ENCODE measurements at places on chromosomes 2 and 18.

DNA sequence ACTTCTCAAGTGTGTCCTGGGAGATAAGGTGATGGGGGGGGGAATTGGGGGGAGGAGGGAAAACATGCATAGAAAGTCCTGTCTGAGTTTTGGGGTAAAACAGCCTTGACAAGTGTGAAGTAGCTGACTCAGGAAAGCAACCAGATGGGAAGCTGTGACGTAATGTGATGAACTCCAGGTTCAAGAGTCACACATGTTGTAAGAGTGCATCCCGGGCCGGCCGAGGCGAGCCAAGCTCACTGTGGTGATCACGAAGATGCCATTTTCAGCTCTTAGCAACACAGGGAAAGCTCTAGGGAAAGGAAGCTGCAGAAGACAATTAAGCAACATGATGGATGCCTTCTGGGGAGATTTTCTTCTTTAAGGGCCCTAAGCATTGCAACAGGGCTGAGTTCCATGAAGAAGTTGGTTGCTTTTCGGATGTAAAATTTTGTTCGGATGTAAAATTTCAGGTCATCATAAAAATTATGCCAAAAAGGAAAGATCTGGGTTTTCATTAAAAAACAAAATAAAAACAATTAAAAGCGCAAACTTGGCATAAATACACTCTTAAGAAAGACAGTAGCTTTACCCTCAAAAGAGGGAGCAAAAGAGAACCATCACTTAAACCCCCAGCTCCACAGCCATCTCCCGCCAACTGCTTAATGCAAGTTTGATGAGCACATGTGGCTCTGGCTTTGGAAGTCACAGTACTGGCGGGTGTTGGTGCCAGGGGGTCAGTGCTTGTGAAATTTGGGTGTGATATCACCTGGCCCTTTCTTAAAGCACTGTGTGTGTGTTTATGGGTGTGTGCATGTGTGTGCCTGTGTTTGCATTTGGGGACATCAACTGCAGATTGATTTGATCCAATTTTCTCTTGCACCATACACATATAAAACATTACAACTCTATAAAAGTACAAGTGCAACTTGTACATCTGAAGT lies 19.1 kb downstream of the SERTAD2 start:
- no peak for DNase-seq

GRCh38 chr2:158580760-158581159 lies 124.0 kb downstream of the PKP4 start:
- DNase-seq = no peak

GRCh38 chr2:234366891-234367290 lies 130.0 kb downstream of the ARL4C start:
- no peak for DNase-seq

DNA sequence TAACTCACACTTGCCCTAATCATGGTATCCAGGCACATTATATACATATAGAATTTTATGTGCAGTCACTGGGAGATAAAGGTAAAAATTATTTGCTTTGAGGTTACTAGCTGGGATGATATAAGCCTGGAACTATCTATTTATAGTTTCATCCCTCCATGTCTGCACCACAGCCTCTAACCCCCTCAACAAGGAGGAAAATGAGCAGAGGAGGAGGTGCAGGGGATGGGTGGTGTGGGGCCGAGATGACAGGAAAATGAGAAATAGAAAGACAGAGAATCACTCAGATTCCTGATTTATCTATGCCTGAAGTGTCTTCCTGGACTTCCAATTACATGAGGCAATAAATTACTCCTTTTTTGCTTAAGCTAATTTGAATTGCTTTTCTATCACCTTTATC lies 145.2 kb downstream of the PIK3C3 start:
- no peak for DNase-seq

- no peak for DNase-seq
Measured at GRCh38 chr18:69257861-69258458, 142.7 kb upstream of the DOK6 start.

- DNase-seq = no peak
Measured at GRCh38 chr2:10377747-10378085, 70.4 kb downstream of the ODC1 start.

DNA sequence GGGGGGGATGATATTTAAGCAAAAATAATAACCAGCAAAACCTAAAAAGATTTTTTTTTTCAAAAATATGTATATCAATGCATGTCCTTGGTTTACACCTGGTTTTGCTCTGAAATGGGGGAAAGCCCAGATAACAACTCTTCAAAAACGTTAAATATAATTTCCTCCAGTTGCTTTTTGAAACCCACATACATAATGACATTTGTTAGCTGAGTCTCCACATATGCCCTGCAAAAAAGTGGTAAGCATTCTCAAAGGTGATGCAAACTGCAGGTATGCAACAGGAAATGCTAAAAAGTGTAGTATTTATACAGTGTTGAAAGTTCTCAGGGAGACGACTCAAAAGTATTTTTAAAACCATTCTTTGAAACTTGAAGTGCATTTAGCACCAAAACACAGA lies 258.6 kb downstream of the ZEB2 start:
- no peak for DNase-seq

GRCh38 chr18:77250926-77251729 lies 1.5 kb downstream of the GALR1 start:
- DNase-seq = no peak

- no peak for DNase-seq
Measured at GRCh38 chr2:64307421-64307820, 146.5 kb upstream of the LGALSL start.

DNA sequence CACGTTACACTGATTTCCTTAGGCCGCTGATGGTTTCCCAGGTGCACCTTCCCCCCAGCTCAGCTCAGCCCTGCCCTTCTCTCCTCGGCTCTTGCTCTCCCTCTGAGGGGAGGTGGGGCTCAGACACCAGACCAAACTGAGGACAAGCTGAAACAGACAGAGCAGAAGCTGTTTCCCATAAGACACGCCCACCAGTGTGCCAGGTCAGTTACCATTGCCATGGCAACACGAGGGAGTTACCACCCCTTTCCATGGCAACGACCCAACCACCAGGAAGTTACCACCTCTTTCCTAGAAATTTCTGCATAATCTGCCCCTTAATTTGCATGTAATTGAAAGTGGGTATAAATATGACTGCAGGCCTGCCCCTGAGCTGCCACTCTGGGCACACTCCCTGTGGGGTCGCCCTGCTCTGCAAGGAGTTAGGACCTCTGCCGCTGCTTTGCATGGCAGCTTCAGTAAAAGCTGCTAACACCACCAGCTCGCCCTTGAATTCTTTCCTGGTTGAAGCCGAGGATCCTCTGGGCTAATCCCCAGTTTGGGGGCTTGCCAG lies 120.9 kb upstream of the SMIM21 start:
- no peak for DNase-seq

- no peak for DNase-seq
Measured at GRCh38 chr18:45517181-45517741, 98.0 kb upstream of the SLC14A2 start.

DNA sequence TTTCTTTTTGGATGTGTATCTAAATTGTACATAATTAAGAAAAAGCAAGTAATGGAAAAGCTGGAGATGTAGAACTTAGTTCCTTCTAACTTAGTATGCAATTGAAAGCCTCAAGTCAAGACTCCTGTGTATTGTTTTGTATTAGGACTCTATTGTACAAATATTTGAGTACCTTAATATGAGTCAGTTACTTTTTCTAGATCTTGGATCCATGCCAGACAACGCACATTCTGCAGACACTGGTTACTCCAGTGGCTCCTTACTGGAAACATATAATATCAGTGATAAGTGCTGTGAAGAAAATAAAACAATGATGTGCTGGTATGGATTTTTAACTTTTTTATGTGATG lies 1.5 kb downstream of the SLC39A10 start:
- DNase-seq = no peak

Data from stimulated activated CD4-positive, alpha-beta T cell treated with anti-CD3 and anti-CD28 coated beads, TNF-alpha, amount 100 ng/mL, for 24 hours (primary cell).